ENCODE measurements at places on chromosomes 1 and 21.

GRCh38 chr1:227260433-227260832 is 57.9 kb downstream of the CDC42BPA start:
- DNase-seq, result no peak

DNA sequence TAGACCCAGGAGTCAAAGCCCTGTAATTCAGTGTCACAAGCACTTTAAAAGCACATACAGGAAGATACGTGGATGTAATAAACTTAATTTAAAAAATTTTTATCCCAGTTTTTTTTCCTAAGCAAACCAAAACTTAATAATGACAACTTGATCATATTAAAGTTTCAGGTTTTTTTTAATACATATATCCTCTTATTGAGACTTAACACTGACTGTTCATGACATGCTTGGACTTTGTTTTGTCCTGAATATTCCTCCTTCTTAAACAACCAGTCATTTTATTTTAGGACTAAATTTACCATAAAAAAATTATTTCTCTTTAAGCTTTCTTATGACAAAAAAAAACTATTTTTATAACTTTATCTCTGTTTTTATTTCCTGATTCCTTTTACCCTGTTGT is 64.1 kb downstream of the WDR4 start:
- no peak for DNase-seq

- no peak for DNase-seq
Measured at GRCh38 chr1:206058927-206059292, 5.9 kb downstream of the RHEX start.

GRCh38 chr1:95223110-95223509 is 10.9 kb upstream of the RWDD3 start:
- DNase-seq, result no peak

DNA sequence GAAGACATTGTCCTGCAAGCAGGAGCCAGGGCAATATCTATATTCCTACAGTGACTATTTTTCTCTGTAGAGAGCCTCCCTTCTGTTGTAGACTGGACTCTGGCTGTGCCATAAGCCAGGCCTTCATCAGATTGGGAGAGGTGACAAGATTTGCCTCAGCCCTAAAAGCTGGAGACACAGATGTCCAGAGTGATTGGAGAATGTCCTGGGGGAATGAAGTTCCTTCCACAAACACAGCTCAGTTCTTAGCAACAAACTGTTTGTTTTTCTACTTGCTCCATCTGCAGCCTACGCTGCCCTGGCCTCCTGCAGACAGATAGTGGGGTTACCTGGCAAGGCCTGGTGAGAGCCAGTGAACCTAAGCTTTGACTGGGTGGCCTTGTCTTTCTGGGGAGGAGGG is 29.9 kb upstream of the SNX27 start:
- DNase-seq, result no peak

DNA sequence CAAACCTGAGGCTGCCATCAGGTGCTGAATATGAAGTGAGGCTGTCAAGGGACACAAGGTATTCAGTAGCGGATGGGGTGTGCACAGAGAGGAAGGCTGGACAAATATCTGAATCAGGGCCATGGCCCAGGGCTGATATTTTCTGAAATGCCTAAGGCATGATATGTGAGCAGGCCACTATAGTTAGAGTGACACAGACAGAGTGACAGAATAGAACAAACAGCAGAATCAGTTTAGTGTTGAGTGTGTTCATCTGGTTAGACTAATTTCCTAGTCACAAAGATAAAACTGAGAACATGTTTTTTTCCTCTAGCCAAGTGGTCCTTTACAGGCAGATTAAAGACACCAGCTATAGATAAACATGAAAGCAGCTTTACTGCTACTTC is 3.9 kb downstream of the OVAAL start:
- DNase-seq, result no peak

DNA sequence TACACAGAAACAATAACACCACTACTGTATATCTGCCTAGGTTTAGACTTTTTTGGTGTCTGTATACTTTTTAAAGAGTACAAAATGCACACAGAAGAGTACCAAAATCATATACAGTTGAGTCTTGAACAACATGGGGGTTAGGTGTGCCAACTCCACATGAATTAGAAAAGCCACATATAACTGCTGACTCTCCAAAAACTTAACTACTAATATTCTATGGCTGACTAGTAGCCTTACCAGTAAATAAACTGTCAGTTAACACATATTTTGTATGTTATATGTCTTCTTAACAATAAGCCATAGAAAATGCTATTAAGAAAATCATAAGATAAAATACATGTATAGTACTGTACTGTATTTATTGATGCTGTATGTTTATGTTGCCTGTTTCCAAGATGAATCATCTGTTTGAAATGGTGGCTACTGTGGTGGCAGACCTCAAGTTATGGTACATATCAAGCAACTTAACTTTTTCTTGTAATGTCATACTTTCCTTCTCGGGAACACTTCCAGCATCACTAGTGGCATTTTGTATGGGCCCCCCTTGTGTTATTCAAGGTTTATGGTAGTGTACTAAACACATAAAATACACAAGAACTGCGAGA is 71.2 kb downstream of the LHX4 start:
- DNase-seq, result peak; percentile 21

- DNase-seq, result no peak
Measured at GRCh38 chr1:210259561-210259960, 27.0 kb downstream of the SERTAD4 start.

DNA sequence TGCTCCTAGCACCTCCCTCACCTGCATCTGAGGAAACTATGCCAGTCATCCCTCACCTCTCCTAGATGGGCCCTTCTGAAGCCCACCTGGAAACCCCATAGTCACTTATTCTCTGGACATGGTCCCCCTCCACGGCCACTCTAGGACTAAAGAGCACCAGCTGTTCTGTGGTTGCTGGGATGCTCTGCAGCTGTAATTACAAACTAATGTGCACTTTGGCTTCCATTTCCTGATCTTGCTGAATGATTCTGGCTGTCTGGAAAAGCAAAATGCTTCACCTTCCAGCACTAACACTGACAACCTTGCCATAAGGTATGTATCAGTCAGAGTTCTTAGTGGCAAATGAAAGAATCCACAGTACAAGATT is 48.7 kb upstream of the PSEN2 start:
- no peak for DNase-seq

DNA sequence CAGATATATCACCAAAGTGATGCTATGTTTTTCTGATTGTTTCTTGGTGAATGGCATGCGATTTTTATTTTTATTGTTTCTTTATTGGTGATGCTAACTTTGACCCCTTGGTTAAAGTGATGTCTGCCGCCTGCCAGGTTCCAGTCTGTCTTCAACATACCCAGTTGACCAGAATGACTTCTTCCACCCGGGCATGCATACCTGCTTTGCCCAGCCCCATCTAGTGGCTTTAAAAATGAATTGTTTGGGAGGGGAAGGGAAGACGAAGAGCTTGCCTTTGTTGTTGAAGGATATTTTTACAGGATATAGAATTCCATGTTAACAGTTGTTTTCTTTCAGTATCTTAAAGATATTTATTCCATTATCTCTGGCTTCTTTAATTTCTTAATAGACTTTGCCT is 65.1 kb downstream of the ATG4C start:
- no peak for DNase-seq

DNA sequence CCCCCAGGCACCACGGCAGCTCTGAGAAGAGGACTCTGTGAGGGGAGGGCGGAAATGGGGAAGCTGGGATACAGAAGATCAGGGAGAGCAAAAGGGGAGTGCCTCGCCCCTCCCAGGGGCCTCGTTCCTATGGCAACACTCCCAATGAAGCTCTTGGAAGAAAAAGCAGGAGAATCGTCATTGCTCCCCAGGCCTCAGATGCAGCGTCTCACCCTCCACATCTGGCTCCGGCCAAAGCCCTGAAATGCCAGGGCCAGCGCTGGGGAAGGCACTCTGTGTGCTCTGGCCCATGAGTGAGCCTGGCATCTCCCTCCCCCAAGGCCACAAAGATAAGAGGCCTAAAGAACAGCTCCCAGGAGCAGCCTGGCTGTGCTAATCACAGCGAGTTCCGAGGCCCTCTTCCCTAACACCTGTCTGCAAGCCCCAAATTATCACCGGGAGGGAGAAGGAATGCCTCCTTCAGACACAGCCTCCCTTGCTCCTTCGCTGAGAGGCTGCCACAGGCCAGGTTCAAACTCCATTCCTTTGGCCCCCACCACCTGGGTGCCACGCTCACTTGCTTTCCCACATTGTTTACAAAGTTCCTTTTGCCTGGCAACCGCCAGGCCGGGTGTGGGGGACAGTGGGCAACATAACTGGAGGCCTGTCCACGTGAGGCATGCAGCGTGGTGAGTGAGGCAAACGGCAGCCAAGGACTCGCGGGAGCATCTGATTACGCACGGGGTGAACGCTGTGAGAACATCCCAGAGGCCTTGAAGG is 27.8 kb downstream of the ECE1 start:
- no peak for DNase-seq

DNA sequence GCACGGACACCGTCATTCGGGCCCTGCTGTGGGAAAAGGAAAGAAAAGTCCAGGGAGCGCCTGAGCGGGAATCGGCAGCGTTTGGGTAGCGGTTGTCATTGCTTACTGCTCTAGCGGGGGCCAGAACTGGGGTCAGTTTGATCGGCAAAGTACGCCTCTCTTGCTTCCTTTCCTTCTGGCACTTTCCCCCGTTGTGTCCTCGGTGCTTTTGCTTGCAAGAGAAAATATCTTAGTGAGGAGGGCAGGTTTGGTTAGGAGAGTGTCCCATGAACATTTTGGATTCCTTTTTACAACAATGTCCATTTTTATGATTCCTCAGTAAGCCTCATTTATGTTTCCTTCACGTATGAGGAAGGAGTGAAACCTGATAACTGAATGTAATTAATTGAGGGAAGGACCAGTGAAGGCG is 670 bp downstream of the ST3GAL3 start:
- no peak for DNase-seq

DNA sequence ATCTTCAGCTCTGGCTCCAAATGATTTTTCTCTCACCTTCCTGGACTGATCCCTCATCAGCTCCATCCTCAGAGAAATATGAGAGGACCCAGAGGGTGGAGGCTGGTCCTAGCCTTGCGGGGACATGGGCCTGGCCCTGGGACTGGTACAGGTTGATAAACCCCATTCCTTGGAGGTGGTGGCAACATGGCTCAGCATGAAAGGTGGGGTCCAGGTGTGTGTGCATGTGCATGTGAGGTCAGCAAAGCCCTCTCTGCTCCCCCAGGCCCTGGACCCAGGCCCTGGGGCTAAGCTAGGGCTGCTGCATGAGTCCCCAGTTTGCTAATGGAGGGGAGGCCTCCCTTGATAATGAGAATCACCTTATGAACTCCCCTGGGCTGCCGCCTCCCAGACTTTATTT is 363.1 kb downstream of the MATN1 start:
- no peak for DNase-seq

- no peak for DNase-seq
Measured at GRCh38 chr21:44637018-44637850, at the start of gene KRTAP10-10. KRTAP10-10 (plus strand) TSS chr21:44637356; CDS start chr21:44637418, 62 bp downstream.

- DNase-seq, result no peak
Measured at GRCh38 chr1:47690341-47691250, 252.8 kb downstream of the FOXD2 start.

DNA sequence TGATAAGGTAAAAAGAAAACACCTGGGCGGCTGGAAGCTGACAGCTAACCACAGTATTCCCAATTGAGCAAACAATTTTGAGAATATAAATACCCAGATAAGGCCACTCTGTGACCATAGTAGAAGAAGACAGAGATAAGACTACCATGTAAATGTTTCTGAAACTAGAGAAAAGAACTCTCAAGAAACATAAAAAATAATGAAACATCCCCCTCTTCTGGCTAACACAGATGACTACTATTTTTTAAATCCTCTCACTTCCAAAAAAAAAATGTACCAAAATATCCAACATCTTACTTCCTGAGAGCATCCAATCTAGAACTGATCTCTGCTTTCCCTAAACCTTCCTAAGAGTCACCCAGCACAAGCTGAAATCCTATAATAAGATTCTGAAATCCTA is 125.9 kb downstream of the HFM1 start:
- peak; percentile 1 for DNase-seq

DNA sequence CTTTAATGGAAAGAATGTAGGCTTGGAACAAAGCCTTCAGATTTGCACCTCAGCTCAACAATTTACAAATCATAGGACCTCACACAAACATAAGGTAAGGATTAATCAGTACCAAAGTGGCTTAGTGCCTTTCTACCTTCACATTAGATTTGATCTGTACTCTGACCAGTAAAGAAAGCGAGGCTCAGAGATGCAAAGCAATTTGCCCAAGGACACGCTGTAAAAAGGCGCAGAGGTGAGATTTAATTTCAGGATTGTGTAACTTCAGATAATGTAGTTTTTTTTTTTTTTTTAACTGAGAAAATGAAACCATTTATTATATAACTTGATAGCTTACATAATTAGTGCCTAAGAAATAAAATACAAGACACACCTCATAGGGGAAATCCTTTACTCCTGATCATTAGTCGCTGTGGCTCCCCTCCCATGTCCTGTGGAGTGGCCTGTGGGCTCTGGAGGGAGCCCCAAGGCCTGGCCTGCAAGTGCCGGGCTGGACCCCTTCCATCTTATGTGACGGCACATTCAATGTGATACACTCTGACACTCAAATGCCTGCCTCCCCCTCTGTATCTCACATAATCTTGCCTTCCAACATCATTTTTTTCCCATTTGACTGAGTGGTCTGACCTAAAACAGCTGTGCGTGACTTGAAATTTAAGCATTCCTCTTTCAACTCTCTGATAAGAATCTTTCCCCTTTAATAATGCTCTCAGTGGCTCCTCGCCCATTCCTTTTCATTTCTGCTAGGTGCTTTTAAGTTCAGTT is 426.5 kb upstream of the DAB1 start:
- no peak for DNase-seq

GRCh38 chr1:221217029-221217428 is 337.8 kb downstream of the HLX start:
- DNase-seq, result no peak

DNA sequence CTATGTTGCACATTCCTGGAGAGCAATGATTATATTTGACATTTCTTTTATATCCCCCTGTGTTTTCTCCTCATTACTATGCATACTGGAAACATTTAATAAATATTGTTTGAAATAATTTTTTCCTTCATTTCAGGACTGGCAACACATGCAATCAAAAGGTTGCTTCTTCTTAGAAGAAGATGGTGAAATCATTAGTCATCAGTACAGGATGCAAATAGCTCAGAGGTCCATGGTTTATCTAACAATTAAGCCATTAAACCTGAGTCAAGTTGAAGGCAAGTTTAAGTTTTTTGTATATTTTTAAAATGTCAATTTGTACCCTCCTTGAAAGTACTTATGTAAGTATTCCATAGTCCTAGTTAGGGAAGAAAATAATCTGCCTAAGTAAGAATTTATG is 22.5 kb downstream of the EFCAB7 start:
- no peak for DNase-seq
